ENCODE measurements at places on chromosomes 1 and 21.

GRCh38 chr21:27423906-27424595, 457.2 kb upstream of the ADAMTS5 start:
- no peak for DNase-seq

GRCh38 chr1:159877695-159878444, 15.4 kb upstream of the VSIG8 start:
- DNase-seq = no peak

GRCh38 chr21:46618738-46619379, 14.0 kb upstream of the S100B start:
- no peak for DNase-seq

GRCh38 chr1:162568802-162569201, 7.3 kb downstream of the UAP1 start:
- no peak for DNase-seq

GRCh38 chr1:216779686-216780085, 56.5 kb upstream of the ESRRG start:
- DNase-seq = no peak

- no peak for DNase-seq
Observed at GRCh38 chr21:34869545-34869944, 179.6 kb downstream of the RUNX1 start.

DNA sequence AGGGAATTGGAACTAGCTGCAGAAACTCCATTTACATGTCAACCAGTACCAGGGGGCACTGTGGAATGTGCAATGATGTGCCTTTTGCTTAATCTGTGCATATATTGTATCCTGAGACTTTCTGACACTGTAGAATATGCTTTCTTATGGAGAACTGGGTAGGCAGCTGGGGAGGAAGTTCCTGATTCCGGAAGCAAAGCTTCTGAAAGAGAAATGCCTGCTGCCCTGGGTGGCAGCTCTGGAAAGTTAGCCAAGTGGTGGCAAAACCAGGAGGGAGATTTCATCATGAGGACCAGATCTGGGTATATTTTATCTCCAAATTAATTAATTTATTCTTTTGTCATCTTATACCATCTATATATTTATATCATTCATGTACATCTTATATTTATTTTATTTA, 116.7 kb downstream of the XCL2 start:
- DNase-seq = no peak

- DNase-seq = no peak
Observed at GRCh38 chr1:62765981-62766380, 18.0 kb upstream of the ATG4C start.

DNA sequence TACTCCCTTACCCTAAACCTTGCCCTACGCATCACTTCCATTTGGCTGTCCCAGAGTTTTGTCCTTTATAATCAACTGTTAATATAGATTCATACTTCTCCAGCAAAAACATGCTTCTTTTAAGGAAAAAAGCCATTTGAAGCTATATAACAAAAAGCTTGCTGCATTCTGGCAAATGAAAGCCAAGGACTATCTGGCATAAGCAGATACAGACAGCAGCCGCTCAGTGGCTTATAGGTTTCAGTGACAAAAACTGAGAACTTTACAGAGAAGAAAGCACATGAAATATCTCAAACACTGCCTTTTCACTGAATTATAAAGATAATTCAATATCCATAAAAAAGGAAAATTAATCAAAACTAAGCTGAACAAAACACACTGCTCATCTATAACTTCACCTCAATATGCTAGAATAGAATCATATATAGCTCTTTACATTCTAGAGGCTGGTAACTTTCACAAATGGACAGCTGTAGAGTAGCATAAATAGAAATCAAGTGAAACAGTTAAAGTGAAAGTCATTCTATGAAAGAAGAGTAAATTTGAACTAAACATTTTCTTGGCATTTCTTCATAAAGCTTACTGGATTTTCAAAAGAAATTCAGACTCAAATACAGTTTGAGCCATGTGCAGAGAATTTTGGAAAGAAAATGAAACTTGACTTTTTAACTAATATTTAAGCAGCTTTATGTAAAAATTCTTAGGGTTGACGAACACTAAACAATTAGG, 19.6 kb downstream of the CDC42BPA start:
- no peak for DNase-seq

- no peak for DNase-seq
Observed at GRCh38 chr1:15246960-15247614, at the start of gene FHAD1. TSS of gene FHAD1 (plus strand) at chr1:15247223. CDS start at chr1:15251785, 4,562 bp downstream.

DNA sequence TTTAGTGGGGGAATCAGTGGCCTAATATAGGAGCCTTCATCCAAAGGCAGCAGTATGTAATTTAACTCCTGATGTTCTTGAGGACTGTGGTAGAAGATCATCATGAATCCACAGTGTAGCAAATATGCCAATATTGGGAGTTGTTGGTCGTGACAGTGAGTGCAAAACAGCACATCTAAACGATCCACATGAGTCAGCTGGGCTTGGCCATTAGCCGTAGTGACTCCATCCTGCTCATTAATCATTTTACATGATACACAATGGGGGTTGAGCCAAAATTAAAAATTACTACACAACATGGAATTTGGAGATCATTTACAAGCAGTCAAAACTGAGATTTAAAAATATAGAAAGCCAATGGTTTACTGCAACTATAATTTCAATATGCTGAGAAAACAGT, 653.9 kb upstream of the CAMK1G start:
- DNase-seq = no peak

DNA sequence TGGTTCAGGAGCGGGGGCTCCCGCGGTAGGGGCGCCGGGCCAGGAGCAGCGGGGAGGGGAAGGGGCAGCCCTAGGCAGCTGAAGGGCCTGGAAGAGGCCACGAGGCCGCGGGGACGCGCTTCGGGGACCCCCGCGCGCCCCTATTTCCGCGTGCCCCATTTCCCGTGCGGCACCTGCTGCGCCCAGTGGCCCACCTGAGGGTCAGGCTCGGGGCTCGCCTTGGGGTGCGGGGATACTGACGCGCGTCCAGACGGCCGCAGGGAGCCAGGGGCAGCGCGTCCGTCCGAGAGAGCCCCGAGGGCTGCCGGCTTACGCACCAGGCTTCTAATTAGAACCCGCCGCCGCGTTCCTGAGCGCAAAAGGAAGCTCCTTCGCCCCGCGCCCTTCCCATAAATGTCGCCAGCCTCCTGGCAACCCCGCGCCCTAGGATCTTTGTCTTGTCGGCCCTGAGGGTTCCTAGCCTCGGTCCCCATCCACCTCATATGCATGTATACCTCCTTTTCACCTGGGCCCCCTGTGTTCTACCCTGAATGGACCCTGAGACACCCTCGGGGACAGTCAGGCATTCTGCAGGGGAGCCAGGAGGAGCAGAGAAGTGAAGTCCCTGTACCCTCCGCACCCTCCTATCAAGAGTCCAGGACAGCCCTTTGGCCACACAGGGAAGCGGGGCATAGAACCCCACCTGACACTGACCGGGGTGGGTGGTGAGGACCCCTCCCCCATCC, 1.8 kb downstream of the WNT3A start:
- DNase-seq = no peak

DNA sequence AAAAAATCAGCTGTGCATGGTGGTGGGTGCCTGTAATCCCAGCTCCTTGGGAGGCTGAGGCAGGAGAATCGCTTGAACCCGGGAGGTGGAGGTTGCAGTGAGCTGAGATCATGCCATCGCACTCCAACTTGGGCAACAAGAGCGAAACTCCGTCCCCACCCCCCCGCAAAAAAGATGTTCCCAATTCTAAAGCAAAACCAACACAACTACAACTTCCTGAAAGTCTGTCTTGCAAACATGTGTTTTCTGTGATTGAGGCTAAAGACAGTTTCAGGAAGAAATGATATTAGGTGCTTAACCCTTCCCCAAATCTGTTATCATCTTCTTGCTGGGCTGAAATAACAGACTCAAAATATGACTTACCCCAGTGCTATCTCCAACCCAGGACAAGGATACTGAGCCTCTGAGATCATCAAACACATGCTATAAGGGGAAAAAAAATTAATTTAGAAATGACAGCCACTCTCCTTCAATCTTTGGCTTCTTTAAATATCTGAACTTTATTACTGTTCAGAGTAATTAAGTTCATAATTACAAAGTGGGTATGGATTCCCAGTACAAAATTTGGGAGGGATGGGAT, 28.5 kb downstream of the SORT1 start:
- no peak for DNase-seq

GRCh38 chr1:17409391-17409811, 30.1 kb downstream of the RCC2 start:
- DNase-seq = no peak

DNA sequence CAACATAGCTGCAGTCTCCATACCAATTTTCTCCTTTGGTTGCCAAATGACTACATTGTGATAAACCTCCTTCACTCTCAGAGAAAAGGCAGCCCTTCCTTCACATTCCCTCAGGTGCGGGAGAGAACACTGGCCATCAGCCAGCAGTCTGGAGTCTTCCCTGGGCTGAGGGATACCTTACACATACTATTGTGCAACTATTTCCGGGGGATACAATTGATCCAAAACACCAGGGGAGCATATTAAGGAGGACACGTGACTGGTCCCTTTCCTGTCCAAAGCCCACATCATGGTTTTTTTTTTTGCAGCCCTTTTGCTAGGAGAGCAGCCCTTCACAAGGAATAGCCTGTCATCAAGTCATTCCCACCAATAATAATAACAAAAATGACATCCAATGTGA, 172.1 kb upstream of the ZRANB2 start:
- DNase-seq = no peak

- no peak for DNase-seq
Observed at GRCh38 chr1:17594690-17595601, 55.4 kb downstream of the ARHGEF10L start.

- DNase-seq = peak; percentile 75
Observed at GRCh38 chr1:228150461-228151179, 890 bp downstream of the GJC2 start.

DNA sequence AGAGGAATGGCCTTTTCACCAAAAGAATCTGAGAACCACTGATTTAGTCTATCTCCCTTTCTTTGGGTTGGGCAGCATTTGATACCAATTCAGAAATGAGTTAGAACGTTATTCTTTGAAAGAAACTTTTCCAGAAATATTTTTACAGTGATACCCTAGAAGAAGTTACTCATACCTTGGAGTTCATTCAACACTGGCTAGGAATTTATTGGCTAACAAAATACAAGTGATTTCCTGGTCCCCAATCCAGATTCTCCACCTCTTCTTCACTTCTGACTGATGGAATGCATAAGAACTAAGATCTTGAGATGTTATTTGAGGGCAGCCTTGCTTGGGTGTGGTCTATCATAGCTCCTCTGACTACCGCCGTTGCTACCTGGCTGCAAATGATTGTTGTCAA, 9.4 kb downstream of the C1orf162 start:
- no peak for DNase-seq

GRCh38 chr1:29975036-29975694, 738.8 kb downstream of the PTPRU start:
- peak; percentile 25 for DNase-seq

DNA sequence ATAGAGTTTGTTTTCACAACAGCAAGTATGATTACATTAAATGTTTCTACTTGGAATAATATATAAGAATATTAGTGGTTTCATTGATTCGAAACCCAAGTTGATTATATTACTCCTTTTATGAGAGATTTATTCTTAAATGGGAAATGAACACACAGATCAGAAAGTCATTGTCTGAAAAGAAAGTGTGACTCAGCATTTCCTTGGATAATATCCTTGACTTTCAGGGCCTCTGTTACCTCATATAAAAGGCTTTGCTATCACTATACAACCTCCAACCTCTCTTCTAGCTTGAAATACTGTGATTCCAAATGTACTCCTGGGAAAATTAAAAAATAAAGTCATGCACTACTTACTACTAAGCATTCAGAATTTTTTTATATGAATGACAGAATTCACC, 295.3 kb upstream of the LYPLAL1 start:
- no peak for DNase-seq

GRCh38 chr1:171204296-171204695, 19.2 kb downstream of the FMO2 start:
- no peak for DNase-seq

DNA sequence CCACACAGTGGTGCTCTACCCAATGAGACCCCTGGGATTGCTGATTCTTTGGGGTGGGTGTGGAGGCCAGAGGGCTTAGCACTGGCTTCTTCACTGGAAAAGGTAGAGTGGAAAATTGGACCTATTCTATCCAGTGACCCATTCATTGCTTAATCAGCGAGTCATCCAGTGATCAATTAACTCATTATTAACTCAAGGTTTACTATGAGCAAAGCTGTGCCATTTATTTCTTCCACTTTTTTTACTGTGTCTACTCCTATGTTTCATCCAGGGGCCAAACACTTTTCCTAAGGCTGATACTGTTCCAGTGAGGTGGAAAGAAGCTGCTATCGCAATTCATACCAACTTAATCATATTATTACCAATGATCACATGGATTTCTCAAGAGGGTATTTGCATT, 363.9 kb downstream of the RPS6KC1 start:
- no peak for DNase-seq

DNA sequence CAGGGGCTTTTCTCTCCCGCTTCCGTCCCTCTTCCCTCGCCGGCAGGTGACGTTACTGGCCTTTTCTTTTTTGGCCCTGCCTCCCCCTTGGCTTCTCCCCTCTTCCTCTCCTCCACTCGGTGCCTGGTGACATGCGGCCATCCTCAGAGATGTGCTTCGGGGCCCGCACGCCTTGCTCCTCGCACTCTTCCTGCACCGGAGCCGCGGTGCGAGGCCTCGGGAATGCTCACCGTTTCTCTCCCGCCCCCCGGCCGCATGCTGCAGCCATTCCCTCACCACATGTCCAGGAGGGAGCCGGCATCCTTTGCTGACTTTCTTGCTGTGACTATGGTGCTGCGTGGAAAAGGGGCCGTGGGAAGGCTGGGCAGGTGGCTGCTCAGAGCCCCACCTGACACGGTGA, 39.3 kb downstream of the PDE9A start:
- no peak for DNase-seq

DNA sequence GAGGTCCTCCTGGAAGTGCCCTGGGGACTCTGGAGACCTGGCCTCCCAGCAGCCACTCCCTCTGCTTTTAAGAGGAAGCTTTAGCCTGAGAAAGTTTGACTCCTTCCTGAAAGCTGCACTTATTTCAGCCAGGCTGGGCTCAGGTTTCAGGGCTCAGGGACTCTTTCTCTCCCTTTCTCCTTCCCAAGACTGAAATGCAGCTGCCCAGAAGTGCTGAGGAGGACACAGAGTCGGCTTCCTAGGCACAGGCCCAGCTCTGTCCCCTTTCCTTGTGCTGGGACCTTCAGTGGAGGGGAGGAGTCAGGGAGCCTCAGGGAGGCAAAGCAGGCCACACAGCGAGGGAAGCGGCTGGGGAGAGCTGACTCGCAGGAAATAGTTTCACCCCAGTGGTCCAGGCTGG, 137.3 kb downstream of the NAV1 start:
- DNase-seq = peak; percentile 86

GRCh38 chr1:29385966-29386365, 149.6 kb downstream of the PTPRU start:
- DNase-seq = no peak

DNA sequence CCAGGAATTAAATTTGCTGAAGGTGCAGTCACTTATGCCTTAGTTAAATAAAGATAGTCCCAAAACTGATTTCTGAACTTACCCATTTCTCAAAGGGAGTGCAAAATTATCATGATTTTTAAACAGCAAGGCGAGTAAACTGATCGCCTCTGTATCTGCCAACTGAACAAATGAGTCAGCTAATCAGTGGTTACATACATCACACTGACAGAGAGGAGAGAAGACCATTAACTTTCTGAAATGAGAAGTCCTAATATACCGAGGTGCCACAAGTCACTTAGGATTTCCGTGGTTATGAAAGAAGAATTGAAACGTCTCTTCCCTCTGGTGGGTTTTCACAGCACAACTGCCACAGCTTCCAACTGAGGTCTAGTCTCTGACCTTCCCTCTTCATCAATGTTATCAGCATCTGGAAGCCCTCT, 400.7 kb downstream of the SMYD3 start:
- DNase-seq = no peak

GRCh38 chr1:53144201-53144600, 1.8 kb upstream of the SLC1A7 start:
- DNase-seq = no peak

GRCh38 chr1:75396745-75397144, 214.2 kb downstream of the SLC44A5 start:
- DNase-seq = no peak
